ENCODE measurements at places on chromosomes 1 and 21. TPM values are rescaled to one million over a fixed set of nuclear protein-coding genes. Genes with fewer than 3 reads are reported as not detected.

- no peak overlapping the region for H3K4me3 ChIP-seq
- peak overlapping the region; percentile 67 for H3K27ac ChIP-seq
- no peak for DNase-seq
- peaks cover 8% of the 10 kb centered on the region for H3K36me3 ChIP-seq
Observed at GRCh38 chr1:169120066-169120465, 13.6 kb downstream of the ATP1B1 start.

GRCh38 chr1:184556665-184557064, 169.8 kb downstream of the C1orf21 start:
- DNase-seq, result no peak
- H3K27me3 ChIP-seq, result no peaks in the 10 kb centered on the region
- H3K4me1 ChIP-seq, result no peaks in the 10 kb centered on the region

- H3K27me3 ChIP-seq, result no peaks in the 10 kb centered on the region
- H3K4me1 ChIP-seq, result peaks cover 38% of the 10 kb centered on the region
- DNase-seq, result peak; percentile 62
- no peaks in the 10 kb centered on the region for H3K36me3 ChIP-seq
Observed at GRCh38 chr21:37450445-37450941, 83.9 kb downstream of the DYRK1A start.

GRCh38 chr1:230123280-230124185, 56.5 kb downstream of the GALNT2 start:
- H3K27me3 ChIP-seq, result no peaks in the 10 kb centered on the region
- H3K27ac ChIP-seq, result no peak overlapping the region
- no peak overlapping the region for H3K4me3 ChIP-seq

GRCh38 chr1:47624531-47624930, 186.7 kb downstream of the FOXD2 start:
- H3K4me1 ChIP-seq, result no peaks in the 10 kb centered on the region
- no peak for DNase-seq
- H3K36me3 ChIP-seq, result no peaks in the 10 kb centered on the region

The CD247 gene
- total RNA-seq, result not detected

The ASAP3 gene
- total RNA-seq, result 32.1 TPM

The FLG2 gene
- total RNA-seq, result not detected

Measured in astrocyte (in vitro differentiated cells and primary cell).